ENCODE measurements at places on chromosomes 13 and 19. TPM values are rescaled to one million over a fixed set of nuclear protein-coding genes. Genes with fewer than 3 reads are reported as not detected.
A peak's percentile ranks its signal among the peaks of the same experiment; 100 is the strongest.

MICOS13 gene
- polyA plus RNA-seq = 67.6 TPM

DNA sequence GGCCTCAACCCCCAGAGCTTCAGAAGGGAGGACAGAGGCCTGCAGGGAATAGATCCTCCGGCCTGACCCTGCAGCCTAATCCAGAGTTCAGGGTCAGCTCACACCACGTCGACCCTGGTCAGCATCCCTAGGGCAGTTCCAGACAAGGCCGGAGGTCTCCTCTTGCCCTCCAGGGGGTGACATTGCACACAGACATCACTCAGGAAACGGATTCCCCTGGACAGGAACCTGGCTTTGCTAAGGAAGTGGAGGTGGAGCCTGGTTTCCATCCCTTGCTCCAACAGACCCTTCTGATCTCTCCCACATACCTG, 969 bp upstream of the CEACAM5 start:
- DNase-seq = no peak

DNA sequence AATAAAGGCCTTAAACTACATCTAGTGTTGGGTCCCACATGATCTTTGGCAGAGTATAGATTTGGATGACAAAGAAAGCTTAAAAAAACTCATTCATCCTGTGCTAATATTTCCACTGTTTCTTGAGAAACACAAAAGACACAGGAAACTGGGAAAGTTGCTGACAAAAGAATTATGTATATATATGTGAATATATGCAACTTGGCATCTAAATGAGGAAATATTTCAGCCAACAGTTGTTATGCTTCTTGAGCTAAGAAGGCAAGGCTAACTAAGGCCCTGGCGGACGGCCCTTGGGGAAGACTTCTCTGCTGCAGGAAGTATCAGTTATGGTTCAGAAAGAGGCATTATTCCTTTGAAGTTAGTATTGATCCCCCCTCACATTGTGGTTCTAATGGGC, 491.8 kb downstream of the DIAPH3 start:
- no peak for DNase-seq

GRCh38 chr19:2058570-2059421, 7.8 kb upstream of the MKNK2 start:
- no peak for DNase-seq

GRCh38 chr19:5645409-5645808, 22.5 kb downstream of the SAFB start:
- DNase-seq = no peak

IL27RA gene
- 19.1 TPM for polyA plus RNA-seq

KANK3 gene
- polyA plus RNA-seq = 6.0 TPM

FOSB gene
- 7.1 TPM for polyA plus RNA-seq

- no peak for DNase-seq
Observed at GRCh38 chr19:35352448-35353304, 5.0 kb downstream of the FFAR1 start.

IRS2 gene
- 9.1 TPM for polyA plus RNA-seq

ICAM5 gene
- polyA plus RNA-seq = 1.2 TPM

- DNase-seq = no peak
Observed at GRCh38 chr19:10292206-10292788, 2.5 kb downstream of the ICAM5 start.

CEACAM6 gene
- 6.5 TPM for polyA plus RNA-seq

KLK4 gene
- 0.39 TPM for polyA plus RNA-seq

DNA sequence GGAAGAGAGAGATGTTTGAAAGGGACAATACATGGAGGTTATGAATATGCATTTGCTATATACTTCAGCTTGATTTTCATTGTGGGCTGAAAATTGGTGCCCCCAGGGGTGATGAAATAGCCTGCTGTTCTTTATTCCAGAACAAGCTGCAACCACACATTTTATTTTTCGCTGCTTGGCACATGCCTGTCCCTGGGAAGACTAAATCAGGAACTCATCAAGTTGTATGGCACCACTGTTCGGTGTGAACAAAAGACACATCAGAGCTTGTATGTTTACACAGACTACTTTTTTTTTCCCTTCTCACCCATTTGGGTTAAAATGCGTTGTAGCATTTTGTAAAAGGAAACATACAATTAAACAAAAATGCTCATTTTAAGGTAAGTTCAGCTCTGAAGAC, 230.7 kb downstream of the NALCN start:
- no peak for DNase-seq

TDRD12 gene
- 0.48 TPM for polyA plus RNA-seq

DNA sequence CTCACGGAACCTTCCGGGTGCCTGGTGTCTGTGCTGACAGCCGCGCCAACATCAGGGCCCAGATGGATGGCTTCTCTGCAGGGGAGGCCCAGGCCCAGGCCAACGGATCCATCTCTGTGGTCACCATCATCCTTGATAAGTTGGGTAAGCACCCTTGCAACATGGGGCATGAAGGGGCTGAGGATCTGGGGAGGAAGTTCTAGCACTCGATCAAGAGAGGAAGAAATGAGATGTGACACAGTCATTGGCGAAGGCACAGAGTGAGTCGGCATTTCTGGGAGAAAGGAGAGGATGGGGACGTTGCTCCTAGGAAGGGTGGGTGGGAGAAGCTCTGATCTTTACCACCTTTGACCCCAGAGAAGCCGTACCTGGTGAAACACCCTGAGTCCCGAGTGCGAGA, 4.4 kb downstream of the CILP2 start:
- no peak for DNase-seq

DNA sequence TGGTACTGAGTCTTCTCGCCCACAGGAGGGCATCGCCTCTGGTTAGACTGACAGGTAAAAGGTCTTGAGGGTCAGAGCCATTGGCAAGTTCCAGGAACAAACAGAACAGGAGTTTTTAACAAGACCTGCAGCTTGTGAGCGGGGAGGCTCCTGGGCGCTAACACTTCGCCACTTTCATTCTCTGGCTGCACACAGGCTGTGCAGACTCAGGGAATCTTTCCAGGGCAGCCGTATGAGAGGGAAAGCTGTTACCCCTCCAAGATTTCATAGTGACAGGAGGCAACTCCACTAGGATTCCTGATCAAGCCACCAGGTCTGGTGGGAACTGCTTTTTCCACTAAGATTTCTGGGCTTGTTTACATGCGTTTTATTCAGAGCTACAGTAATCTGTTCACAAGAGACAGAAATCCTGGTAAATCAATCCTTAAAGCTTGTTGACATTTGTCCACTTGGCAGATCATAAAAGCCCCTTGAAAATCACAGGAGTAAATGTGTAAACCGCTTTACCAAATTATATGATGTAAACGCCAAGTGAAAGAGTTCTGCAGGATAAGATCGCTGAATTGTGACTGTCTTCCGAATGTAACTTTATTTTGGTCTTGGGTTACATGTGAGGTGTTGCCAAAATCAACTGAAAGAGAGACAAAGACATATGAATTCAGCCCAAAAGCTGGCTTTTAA, 190.6 kb downstream of the MZT1 start:
- peak; percentile 6 for DNase-seq

HIPK4 gene
- 0.07 TPM for polyA plus RNA-seq

TPGS1 gene
- polyA plus RNA-seq = 14.3 TPM

TNNI3 gene
- polyA plus RNA-seq = 0.75 TPM

FARSA gene
- polyA plus RNA-seq = 33.6 TPM

Measured in thymus (tissue), 14 donors.